Mesenteric fat pad (tissue), 1 donor: ENCODE measurements at places on chromosomes 1 and 21.

GRCh38 chr1:31155216-31155806 lies 84.4 kb downstream of the NKAIN1 start:
- DNase-seq: peak; percentile 92

- no peak for DNase-seq
Measured at GRCh38 chr1:32893198-32894018, 7.1 kb downstream of the HPCA start.

- DNase-seq: no peak
Measured at GRCh38 chr1:38266197-38266520, 219.6 kb upstream of the POU3F1 start.

GRCh38 chr1:116545359-116545705 lies 25.5 kb downstream of the CD58 start:
- no peak for DNase-seq

DNA sequence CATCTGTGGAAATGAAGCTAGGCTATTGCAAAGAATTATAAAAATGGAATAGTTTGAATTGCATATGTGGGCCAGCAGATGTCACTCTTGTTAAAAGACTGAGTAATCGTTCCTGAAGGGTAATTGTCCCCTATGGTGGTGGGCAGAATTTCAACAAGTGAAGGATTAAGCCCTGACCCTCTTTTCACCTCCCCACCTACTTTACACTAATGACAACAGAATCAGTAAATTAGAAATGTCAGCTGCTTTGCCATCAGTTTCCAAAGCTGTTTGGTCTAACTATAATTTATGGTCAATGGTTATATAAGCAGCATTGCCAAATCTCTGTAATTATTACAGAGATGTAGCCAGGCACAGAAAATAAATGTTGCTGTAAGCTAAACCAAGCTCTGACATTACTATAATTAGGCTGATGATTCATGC lies 898.6 kb downstream of the AMY1C start:
- DNase-seq: no peak

- no peak for DNase-seq
Measured at GRCh38 chr1:104726917-104727316, 977.2 kb downstream of the AMY1C start.

GRCh38 chr1:108961198-108961597 lies 2.1 kb downstream of the CLCC1 start:
- no peak for DNase-seq

GRCh38 chr1:234971586-234972297 lies 156.9 kb downstream of the TOMM20 start:
- no peak for DNase-seq

- no peak for DNase-seq
Measured at GRCh38 chr1:12338017-12338416, 108.2 kb downstream of the VPS13D start.

GRCh38 chr21:31713973-31714740 lies 17.8 kb downstream of the SCAF4 start:
- DNase-seq: no peak

GRCh38 chr1:55257958-55258357 lies 42.8 kb upstream of the USP24 start:
- DNase-seq: no peak

GRCh38 chr1:116299248-116299647 lies 73.8 kb upstream of the ATP1A1 start:
- DNase-seq: no peak

DNA sequence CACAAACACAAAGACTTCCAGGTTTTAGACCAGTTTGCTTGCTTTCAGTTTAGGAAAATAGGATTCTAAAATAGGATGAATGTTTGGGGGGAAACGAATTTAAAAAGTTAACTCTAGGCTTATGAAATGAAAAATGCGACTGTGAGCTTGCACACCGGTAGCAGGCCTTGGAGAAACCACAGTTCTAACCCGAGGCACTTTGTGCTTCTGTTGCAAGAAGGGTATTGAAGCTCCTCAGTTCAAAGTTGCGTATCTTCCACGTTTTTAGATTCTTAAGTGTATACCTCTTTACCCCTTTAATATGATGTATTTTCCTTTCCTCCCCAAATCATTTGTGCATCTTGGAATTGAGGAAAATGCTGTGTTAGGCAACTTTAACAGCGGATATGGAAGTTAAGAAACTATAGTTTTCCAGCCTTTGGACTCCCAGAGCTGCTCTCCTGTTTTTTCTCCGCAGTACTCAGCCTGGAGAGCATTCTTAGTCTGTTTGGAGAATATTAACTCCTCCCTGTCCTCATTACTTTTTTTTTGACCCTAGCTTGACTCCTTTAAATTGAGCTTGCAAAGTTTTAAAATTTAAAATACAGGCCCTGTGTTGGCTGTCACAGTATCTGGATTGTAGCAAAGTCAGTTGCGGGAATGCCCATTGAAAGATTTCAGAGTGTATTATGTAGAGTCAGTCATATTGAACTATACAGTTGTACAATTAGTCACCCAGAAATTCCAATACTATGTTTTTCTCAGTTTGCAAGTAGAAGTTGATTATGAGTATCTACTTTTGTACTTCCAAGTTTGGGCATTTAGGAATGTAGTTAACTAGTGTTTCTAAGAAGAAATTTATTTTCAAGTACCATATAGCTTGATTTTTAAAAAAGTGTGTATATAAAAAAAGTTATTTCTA lies 2.6 kb downstream of the MRPS6 start:
- DNase-seq: no peak

DNA sequence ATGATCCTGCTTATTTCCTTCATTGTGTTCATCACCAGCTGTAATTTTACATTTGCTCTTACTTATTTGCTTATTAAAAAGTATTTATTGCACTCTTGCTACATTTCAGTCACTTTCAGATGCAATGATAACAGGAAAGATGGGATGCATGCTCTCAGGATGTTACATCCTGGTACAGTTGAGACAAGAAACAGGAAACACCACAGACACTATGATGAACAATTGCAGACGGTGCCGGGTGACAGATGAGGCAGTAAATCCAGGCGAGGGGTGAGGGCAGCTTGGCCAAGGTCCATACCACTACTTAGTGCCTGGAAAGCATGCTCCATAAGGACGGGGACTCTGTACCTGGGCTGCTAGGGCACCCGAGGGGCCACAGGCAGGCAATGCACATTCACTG lies 156.6 kb upstream of the RAB4A start:
- DNase-seq: no peak

GRCh38 chr1:169148472-169149252 lies 42.2 kb downstream of the ATP1B1 start:
- no peak for DNase-seq

GRCh38 chr21:17901458-17902079 lies 82.4 kb upstream of the C21orf91 start:
- no peak for DNase-seq

DNA sequence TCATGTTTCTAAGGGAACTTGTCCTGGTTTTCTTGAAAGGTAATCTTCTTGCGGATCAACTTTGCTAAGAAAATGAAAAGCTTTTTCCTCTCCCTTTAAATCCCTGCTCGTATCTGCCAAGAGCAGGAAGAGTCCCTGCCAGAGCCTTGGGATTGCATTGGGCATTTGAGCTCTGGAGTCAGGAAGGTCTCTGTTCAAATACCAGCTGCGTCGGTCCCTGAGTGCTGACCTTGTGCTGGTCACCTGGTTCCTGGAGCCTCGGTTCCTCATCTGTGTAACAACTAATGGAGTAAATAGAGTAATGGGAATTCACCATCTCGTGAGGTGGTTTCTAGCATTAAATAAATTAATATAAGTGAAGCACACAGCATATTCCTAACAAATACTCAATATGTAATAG lies 274.6 kb upstream of the TMEM51 start:
- DNase-seq: no peak

DNA sequence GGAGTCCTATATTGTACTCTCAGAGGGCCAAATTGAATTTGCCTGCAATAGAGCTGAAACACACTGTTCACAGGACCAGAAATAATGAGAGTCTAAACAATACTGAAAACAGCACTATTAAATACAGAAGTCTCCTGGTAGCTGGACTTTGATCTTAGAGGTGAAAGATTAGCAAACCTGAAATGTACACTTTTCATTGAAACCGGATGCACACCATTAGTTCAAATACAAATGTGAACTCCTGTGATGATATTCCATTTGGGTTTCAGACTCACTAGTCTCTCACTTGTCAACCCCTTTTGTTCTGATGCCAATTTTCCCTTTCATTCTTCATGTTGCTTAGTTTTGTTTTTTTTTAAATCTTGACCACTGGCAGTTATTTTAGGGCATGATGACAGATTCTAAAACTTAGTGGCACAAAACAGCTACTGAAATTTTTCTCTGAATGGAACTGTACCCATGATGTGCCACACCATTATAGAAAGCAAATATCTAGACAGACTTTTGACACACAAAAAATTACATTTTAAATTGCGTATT lies 5.9 kb upstream of the TNFSF4 start:
- DNase-seq: no peak

GRCh38 chr1:94299627-94300553 lies 62.5 kb upstream of the ARHGAP29 start:
- no peak for DNase-seq

DNA sequence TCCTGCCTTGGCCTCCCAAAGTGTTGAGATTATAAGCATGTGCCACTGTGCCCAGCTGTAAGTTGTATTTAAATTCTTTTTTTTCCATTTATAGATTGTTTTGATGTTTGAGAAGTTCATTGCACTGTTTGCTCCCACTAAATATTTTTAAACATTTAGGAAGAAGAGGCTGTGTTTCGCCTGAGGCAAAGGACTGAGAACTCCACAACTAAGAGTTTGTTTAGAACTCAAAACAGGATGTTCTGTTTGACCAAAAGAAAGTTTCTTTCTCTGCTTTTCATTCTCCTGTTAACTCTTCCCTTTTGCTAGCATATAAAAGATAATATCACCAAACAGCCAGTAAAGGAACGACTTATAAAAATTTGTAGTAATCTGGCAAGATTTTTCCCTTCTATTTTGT lies 87.0 kb downstream of the RUNX1 start:
- DNase-seq: no peak

DNA sequence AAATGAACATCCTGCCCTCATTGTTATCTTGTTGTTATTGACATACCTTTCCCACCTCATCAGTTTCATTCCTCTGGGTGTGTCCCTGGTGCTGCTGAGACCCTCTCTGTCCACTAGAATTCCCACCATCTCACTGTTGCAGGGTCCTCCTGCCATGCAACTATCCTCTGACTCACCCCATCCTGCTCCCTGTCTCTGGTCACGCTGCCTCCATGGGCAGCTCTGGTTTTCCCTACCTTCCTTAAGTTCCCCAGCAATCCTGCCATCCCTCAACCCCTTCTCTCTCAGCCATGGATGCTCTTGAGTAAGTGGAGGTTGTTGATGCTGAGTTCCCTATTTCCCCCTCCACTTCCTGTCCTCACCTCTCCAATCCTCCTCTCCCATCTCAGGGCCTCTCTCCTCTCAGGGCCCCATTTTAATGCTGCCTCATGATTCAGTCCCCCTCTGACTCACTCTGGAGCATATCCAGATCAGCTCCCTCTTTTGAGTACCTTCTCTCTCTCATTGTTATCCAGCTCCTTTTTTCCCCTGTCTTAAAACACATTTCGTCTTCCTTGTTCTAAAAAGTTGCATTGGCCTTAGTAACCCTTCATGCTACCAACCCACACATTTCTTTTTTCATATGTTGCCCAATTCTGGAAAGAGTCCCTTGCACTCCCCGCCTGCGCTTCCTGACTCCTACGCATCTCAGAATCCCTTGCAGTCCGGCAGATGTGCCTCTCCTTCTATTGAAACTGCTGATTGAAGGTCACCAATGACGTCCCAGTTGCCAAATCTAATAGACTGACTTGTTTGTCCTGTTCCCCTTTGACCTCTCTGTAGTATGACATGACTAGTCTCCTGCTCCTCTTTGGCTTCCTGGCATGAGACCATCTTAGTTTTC lies 92.0 kb downstream of the CNIH3 start:
- DNase-seq: peak; percentile 24

- DNase-seq: no peak
Measured at GRCh38 chr1:5921671-5922070, 70.6 kb downstream of the NPHP4 start.

DNA sequence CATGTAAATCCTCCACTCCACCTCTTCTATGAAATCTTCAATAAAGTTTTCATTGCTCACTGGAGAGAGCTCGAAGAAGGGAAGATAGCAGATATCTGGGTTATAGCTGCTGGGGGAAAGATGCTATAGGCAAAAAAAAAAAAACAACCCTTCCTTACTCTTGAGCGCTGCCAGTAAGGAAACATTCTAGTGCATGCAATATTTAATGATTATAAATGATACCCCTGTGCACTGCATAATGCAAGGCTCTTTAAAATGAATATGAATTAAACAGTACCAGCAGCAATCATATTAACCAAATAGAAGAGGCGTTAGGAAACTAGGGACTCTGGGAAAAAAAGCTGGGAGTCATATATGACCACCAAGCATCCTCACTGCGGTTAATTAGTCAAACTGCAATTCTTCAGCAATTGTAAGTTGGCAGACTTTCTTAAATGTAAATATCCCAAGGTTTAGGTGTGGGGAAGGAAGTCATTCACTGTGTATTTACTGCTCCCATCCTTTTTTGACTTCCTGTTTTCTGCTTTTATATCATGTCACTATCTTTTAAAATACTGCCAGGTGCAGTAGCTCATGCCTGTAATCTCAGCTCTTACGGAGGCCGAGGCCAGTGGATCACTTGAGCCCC lies 3.7 kb upstream of the DMRTB1 start:
- DNase-seq: no peak

DNA sequence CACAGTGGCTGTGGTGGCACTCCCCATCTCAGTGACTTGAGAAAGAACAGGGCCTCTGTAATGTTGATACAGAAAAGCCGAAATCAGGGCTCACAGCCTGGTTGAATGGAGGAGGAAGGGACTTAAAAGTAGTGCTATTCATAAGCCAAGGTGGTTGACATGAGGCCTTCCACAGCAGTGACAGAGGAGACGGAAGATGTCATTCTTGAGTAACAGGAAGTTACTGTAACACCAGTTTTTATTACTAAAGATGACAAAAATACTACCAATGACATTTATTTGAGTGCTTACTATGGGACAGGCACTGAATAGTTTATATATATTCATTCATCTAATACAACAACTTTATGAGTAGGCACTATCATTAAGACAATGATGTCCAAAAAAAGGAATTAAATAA lies 52.8 kb upstream of the GNG12 start:
- no peak for DNase-seq

DNA sequence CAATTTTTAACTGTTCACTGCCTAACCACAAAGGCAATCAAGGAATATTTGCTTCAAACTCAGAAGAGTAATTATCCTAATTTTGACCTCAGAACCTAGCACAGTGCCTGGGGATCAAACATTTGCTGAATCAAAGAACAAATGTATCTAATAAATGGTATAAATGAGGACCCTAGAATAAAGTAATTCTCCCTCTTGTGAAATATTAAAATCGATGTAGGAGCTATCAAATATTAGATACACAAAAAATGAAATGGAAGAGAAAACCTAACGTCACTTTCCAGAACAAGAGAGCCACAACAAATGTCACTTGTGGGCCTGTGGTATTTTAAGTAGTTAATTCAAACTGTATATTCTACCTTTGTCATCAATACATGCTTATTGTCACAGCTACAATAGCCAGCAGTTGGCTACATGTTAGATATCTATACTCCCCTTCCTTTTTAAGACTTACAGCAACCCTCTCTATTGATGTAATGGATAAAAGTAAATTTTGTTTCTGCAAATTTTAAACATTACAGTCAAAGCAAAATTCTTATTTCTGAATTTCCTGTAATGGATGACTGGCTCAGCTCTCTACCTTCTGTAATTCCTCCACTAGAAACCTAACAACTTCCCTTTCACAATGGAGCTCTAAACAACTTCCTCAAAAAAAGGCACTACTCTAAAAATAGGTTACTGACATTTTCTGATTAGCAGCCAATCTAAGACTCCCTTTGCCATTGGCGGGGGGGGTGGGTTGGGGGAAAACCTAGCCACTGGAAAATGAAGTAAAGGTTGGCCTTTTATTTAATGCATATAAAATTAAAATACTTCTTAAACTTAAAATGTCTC lies 37.6 kb downstream of the PUM1 start:
- DNase-seq: no peak
